ENCODE measurements at places on chromosomes 11 and 22.

- DNase-seq: no peak
These were observed 1090.0 kb downstream of the BRD1 start for GRCh38 chr22:48737461-48738203.

GRCh38 chr11:35190804-35191348, 51.9 kb downstream of the CD44 start:
- no peak for DNase-seq

DNA sequence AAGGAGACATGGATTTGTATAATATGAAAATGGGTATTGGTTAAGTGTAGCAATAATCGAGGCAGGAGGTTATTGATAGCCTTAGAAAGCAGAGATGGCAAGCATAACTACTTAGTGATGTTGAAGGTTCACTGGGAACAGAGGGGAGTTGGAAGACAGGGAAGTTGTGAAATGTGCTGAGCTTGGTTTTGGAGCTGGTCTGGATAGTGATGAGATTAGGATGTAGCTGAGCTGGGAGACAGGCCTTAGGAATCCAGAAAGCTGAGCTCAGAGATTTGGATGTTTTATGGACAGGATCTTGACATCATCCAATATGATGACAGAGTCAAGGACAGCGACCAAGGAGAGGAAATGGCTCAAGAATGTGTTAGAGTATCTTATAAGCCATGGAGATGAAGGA, 113.1 kb downstream of the ARHGAP42 start:
- no peak for DNase-seq

DNA sequence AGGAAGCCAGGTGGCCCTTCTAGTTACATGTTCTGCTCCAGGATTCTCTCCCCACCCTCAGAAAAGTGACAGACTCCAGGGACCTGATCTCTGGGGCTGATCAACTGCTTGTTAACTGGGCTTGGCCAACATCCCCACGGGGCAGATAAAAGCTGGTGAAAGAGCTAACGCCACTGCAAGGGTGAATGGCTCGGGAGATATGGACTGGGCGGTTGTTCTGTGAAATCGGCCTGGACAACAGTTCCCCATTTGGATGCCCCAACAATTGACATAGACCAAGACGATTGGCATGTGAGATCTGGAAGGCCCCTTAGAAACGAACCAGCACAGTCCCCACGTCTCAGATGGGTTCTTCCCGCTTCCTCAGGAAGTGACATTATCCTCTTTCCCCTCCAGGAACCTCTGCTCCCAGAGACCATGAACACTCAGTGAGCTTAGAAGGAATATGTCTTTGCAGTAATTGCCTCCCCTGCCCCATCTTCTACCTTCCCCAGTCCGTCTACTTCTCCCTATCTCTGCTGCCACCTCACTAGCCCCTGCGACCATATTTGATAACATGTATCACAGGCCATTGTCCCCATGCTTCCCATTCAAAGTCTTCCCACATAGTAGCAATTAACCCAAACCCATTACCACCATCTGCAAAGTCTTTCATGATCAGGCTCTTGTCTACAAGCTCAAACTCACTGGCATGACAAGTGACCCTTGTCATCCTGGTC, 5.6 kb upstream of the PRG2 start:
- no peak for DNase-seq

- no peak for DNase-seq
These were observed 47.5 kb upstream of the SPATA19 start for GRCh38 chr11:133892584-133893380.

- no peak for DNase-seq
These were observed 1293.0 kb upstream of the TENM4 start for GRCh38 chr11:80733790-80734189.

DNA sequence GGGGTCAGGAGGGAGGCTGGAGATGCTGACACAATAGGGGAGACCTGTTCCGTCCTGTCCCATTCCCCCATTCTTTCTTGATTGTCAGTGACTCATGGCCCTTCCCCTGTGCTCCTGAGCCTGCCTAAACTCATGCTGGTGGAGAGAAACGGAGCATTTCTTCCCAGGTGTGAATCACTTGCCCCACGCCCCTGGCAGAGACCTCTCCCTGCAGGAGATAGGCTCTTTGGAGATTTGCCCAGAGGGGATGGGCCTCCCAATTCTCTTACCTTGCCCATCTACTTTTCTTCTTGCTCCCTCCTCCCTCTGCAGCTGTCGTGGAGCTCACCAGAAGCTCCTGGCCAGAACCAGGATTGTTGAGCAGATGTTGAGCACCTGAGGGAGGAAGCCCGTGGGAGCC, 121.9 kb upstream of the OR9Q1 start:
- no peak for DNase-seq

DNA sequence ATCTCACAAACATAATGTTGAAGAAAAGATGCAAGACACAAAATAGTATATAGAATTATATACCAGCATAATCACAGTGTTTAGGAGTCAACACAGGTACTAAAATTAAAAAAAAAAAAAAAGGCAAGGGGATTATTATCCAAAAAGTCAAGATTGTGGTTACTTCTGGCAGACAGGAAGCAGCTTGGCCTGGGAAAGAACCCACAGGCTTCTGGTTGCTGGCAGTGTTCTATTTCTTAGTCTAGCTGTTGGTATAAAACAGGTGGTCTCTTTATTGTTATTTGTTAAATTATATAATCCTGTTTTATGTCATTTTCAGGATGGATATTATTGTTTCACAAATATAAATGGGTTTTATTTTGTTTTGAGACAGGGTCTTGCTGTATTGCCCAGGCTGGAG, 54.0 kb downstream of the C11orf58 start:
- DNase-seq: no peak

GRCh38 chr22:46069521-46070214, 80.7 kb upstream of the PPARA start:
- DNase-seq: peak; percentile 72

GRCh38 chr11:70611821-70612220, 213.5 kb downstream of the CTTN start:
- no peak for DNase-seq

DNA sequence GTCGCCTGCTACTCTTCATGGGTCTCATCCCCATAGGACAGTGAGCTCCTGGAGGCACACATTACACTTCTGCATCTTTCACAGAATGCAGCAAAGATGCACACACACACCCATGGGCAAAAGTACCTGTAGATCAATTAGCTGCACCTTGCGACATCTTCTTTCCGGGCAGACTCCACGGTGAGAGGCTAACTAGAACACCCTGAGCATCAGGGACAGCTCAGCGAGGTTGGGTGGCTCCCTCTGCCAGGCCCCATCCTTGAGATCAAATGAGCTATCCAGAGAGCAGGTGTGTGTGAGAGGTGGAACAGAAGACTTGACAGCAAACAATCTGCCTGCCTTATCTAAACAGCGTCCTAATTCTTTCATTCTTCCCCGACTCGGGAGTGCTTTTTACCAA, 96.1 kb upstream of the BID start:
- no peak for DNase-seq

GRCh38 chr11:70603756-70604211, 205.5 kb downstream of the CTTN start:
- no peak for DNase-seq

DNA sequence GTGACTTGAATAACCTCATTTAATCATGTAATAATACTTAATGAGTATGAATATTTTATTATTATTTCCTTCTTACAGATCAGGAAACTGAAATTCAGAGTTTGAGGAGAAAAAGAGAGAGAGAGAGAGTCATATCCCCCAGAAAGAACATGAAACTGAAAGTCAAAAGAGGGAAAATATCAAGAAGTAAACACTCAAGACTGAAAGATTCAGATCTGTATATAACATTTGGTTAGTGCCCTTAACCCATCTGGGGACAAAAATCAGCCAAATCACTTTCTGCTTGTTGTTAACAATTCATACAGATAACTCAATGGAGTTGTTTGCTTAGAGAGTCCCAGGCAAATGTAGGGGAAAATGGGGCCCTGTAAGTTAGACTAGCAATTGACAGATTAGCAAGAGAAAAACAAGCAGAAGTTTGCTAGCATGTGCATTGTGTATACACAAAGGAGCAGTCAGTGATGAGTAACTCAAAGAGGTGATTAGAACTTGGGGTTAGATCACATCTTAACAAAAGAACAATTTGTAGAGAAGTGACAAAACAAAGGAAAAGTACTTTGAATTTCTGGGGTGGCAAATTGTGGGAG, 25.9 kb upstream of the MMP13 start:
- DNase-seq: no peak

DNA sequence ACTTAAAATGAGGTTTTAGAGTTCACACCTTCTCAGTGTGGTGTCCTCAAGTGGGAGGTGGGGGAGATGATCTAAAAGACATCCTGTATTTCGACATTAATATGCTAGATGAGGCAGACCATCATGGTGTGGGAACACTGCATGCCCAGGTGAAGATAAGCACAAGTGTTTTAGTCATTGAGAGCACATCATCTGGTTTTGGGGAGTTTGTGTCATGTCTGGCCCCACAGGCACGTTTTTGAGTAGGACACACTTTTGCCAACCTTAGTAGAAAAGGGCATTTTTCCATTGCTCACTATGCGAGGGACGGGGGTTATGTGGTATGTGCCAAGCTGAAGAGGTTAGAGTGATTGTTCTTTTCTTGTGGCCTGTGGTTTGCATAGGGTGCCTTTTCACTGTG, 189.3 kb downstream of the DBX1 start:
- peak; percentile 54 for DNase-seq

DNA sequence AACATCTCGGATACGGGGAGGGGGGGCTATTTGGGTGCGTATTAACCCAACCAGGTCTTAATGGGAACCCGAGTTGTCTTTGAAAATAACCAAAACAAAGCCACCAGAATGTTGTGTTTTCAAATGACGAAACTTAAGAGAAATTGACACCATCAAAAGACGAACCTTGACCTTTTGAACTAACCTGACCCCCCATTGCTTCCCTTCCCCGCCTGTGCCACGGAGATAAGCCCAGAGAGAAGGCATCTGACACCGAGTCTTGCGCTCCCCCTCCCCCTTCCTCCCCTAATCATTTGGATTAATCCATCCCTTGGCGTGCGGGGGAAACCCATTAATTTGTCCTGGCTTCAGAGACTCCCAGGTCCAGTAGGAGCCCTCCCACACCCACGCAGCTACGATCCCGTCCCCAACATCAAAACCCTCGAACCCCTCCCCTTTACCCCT, 4.5 kb upstream of the GCAT start:
- no peak for DNase-seq

- no peak for DNase-seq
These were observed 130.4 kb downstream of the KIF18A start for GRCh38 chr11:27977527-27977926.

GRCh38 chr22:48362721-48363404, 1464.8 kb downstream of the BRD1 start:
- no peak for DNase-seq

- no peak for DNase-seq
These were observed 122.1 kb downstream of the TRIM44 start for GRCh38 chr11:35784699-35785098.

DNA sequence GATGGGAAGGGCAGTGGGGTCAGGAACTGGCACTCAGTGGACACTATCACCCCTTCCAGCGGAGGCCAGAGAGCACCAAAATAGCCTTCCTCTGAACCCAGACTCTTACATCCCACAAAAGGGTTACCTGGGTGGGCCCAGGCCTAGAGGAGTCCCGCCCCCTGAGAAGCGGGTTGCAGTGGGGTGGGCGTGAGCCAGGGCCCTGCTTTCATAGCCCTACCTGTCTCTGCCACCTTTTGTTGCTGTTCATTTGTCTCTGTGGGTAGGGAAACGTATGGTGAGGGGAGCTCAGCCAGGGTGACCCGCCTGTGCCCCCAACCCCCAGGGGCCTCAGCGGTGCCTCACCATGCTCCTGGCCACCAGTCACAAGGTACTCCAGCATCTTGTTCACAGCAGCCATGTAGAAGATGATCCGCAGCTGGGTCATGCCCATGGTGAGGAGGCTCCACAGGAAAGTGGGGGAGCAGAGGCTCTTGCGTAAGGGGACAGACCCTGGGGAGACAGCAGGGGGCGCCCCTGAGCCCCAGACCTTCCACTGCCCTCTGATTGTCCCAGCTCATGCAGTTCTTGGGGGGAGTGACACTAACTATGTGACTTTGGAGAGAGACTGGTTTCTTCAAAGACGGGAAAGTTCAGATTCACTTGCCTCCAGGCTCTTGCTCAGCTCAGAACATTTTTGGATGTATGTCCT, 24.0 kb downstream of the SLC43A1 start:
- DNase-seq: peak; percentile 85

- DNase-seq: no peak
These were observed 57.9 kb upstream of the ANGPTL5 start for GRCh38 chr11:101974255-101974654.

GRCh38 chr11:41273908-41274307, 185.5 kb downstream of the LRRC4C start:
- DNase-seq: no peak

DNA sequence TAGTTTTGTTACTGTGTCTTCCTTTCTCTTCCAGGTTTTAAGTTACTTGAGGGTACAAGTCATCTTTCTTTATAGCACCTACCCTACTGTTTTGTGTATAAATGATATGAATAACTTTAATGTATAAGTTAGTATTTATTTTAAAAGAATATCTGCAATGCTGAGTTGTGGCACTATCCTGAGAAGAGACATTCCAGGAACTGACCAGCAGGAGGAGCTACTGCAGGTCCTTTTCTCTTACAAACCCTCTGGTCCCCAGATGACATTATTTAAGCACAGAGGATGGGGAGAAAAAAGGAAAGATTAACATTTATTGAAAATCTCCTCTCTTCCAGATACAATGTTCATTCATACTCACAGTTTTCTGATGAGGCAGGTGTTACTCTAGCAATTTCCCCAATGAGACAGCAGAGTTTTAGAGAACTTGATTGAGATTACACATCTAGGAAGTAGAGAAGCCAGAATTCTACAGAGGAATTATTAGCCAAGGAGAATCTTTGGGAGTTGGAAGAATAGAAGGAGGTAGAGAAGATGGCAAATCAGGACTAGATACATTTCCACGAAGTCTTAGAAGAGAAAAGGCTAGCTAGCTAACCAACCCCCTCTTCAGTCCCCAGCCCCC, 541.2 kb upstream of the API5 start:
- no peak for DNase-seq

DNA sequence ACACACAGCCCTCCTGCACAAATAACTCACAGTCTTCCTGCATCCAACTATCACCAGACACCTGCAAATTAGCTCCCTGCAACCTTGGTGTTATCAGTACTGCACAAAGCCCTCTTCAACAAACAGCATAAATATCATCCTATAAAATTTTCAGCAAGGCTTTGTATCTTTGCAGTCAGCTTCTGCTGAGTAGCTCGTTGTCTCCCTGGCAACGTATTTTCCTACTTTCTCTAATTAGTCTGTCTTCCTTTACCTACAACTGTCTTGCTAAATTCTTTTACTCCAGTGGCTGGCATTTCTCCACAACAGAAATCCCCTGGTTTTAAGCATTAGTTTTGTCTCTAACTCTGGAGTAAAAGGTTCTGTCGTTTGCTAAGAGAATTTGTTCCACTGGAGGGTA, 3.9 kb downstream of the OR8D4 start:
- DNase-seq: no peak

DNA sequence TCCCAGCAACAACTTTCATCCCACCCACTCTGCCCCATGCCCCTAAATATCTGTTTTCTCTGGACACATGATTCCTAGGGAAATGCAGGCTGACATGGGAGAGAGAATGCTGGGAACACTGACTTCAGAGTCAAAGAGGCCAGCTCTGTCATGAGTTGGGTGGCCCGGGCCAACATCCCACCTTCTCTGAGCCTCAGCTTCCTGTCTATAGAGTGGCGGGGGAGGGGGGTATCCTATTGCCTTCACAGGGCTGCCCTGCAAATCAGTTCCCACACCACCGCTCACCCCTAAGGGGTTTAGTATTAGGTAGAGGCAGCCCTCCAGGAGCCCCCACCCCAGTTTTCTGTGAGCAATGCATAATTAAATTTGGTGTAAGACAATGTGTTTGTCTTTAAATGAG, 175.0 kb upstream of the NCAM1 start:
- DNase-seq: no peak

- DNase-seq: no peak
These were observed 197.0 kb downstream of the PGR start for GRCh38 chr11:100932474-100933100.
